ENCODE measurements at places on chromosomes 13 and 19. TPM values are rescaled to one million over a fixed set of nuclear protein-coding genes. Genes with fewer than 3 reads are reported as not detected.

GRCh38 chr13:23703246-23703860 is 133.1 kb downstream of the TNFRSF19 start:
- no peak for DNase-seq

DNA sequence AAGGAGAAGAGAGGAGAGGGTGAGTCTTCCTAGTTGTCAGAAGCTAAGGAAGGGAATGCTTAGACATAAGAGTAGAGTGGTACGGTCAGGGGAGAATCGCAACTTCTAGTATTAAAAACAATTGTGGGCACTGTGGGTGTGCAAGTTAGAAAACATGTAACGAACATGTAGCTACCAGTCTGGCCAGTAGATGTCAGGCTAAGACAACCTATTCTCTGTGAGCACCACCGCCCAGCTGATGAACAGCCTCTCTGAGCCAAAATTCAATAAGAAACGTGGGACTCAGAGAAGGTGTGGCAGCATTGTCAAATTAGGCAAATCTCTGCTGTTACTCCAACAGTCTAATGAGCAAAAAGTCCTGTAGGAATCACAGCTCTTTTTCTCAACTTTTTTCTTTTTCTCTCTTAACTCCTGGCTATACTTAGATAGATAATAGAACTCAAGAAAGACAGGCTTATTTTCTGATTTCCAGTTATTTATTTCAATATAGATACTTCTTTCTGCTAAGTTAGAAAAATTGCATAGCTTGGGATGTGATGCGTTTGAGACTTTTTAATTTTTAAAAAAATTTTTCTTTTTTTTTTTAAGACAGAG is 186.2 kb downstream of the USP12 start:
- DNase-seq, result peak; percentile 71

The C19orf81 gene
- total RNA-seq, result 8.0 TPM

The SPTBN4 gene
- total RNA-seq, result 2.8 TPM

- DNase-seq, result no peak
These were observed 68.2 kb downstream of the RASL11A start for GRCh38 chr13:27338816-27339215.

The CYP2A7 gene
- not detected for total RNA-seq

DNA sequence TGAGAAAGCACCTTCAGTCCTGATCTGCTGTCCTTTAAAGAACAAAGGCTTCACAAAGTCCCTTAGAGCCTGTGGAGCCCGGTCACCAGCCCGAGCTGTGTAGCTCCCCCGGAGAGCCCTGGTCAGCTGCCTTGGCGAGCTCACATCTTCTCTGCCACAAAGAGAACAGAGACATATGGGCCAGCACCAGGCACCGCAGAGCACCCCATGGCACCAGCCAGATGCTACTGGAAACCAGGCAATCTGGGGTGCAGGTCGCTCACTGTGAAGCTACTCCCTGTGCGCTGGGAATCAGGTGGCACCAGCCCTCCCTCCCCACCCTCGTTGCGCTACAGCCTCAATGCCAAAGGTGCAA is 44.3 kb upstream of the F7 start:
- DNase-seq, result no peak

The LYPD5 gene
- 0.69 TPM for total RNA-seq

The LGALS7 gene
- total RNA-seq, result not detected

The ZNF208 gene
- not detected for total RNA-seq

DNA sequence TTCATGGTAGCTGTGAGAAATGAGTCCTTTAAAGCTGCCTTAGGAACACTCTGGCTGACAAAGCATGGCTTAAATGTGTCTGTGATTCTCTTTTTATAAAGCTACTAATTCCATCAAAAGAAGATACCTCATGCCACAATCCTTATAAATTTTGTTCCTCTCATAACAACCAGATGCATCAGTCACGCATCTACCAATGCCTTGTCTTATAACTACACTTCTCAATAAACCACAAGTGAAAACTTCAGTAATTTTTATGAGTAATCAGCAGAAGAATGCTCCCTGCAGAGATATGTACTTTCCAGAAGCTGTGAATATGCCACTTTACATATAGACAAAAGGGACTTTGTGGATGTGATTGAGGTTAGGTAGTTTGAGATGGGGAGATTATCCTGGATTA is 147.8 kb downstream of the SUCLA2 start:
- DNase-seq, result no peak

The MBD3L2 gene
- not detected for total RNA-seq

The CLDN10 gene
- total RNA-seq, result not detected

DNA sequence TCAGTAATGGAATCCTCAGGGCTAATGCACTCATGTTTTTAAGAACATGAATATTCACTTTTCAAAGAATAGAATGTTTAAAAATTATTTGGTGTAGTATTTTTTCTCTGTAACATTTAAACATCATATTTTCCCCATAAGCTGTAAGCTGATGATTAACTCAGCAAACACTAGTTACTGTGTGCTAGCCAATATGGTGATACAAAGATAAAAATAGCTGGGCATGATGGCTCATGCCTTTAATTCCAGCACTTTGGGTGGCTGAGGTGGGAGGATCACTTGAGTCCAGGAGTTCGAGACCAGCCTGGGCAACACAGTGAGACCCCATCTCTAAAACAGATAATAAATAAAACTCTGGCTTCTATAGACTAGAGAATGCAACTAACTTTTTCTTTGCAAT is 13.2 kb downstream of the RNF17 start:
- DNase-seq, result no peak

The ADAMTSL5 gene
- 0.57 TPM for total RNA-seq

- no peak for DNase-seq
These were observed 5.3 kb downstream of the CARM1 start for GRCh38 chr19:10876459-10877240.

DNA sequence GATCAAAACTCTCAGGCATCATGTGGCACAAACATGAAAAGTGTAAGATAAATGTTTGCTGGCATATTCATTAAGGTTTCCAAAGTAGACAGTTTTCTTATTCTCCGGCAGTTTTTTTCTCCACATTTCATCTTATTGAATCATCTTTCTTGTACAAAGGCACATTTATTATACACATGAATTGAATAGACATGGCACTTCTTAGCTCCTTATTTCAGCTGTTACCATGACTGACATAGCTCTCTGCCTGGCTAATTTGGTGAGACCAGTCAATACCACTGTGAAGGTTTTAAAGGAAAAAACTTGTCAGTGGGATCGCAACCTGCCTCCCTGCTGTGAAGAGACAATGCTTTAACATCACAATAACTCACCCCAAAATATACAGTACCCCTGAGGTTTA is 285.0 kb upstream of the PCDH20 start:
- DNase-seq, result no peak

DNA sequence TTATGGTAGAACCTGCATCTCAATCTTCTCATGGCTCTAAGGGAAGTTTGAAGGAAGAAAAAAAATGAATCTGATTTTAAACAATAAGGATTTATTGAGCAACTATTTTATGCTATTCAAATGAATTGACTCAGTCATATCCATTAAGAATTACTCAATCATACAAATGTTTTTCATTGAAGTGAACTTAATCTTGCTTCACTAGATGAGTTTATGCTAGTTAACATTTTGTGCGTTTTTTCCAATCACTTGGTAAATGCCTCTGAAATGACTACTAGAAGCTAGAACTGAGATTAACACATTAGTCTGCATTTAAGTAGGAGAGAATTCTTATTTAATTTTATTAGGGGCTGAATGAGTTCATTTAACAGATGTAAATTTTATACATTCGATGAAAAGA is 25.2 kb downstream of the RXFP2 start:
- no peak for DNase-seq

DNA sequence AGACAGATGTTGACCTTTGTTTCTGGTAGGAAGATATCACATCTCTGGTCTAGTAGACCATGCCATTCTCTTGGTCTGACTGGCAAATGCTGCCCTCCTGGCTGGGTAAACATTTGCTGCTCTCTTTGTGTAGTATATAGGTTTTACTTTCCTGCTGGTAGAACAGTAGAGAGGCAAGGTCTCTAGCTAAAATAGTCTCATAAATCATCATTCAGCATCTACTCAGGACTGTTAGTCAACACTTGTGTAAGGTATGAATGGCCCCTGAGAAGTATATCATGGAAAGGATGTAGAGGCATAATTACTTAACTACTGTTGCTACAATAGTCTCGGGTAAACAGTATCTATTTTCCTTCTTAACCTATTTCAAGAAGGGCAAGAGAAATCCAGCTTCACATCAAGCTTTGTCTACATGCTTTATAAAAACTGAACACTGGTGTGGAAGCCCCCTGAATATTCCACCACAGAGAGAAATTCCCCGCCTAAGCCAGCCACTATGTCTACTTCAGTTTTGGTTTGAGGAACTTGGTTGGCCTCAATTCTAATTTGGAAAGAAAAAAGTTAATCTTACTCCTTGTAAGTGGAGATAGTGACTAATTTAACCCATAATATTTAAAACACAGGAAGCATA is 18.4 kb upstream of the MYCBP2 start:
- DNase-seq, result no peak

DNA sequence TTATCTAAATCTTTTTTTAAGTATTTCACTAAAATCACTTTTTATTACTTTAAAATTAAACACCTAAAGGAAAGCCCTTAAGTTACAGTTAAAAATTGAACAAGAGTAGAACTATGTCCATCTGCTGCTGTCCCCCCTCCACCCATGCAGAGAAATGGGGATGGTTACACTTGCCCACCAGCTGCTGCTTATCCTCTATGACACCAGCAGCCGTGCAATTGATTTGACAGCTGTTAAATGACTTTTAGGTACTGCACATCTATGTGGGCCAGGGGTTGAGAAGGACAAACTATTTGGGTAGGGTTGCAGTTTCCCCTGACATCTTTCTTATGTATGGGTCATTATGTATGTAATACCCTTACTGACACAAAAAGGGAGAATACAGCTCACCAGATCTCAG is 77.2 kb downstream of the TBC1D4 start:
- DNase-seq, result no peak

The GARRE1 gene
- total RNA-seq, result 6.7 TPM

DNA sequence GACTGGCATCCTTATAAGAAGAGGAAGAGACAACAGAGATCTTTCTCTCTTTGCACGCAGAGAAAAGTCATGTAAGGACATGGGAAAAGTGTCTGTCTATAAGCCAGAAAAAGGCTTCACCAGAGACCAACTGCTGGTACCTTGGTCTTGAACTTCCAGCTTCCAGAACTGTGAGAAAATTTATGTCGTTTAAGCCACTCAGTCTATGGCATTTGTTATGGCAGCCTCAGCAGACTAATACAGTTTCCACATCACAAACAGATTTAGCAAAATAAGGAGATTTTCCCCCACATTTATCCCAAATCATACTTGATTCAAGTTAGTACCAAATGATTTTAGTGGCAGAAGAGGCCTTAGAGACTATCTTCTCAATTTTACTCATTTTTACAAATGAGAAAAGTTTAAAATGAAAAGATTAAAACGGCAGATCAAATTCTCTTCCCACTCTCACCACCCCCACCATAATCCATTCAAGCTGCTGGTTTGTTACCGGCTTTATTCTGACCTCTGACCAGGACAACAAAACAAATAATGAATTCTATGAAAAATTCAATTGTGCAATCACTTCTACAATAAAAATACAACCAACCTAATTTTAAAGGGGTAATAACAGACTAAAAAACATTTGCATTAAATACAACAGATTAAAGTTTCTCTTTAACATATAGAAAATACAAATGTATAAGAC is 316.3 kb downstream of the TBC1D4 start:
- no peak for DNase-seq
